Peyer's patch (tissue), 4 donors: ENCODE measurements at places on chromosomes 4 and X. TPM values are rescaled to one million over a fixed set of nuclear protein-coding genes. Genes with fewer than 3 reads are reported as not detected.

DNA sequence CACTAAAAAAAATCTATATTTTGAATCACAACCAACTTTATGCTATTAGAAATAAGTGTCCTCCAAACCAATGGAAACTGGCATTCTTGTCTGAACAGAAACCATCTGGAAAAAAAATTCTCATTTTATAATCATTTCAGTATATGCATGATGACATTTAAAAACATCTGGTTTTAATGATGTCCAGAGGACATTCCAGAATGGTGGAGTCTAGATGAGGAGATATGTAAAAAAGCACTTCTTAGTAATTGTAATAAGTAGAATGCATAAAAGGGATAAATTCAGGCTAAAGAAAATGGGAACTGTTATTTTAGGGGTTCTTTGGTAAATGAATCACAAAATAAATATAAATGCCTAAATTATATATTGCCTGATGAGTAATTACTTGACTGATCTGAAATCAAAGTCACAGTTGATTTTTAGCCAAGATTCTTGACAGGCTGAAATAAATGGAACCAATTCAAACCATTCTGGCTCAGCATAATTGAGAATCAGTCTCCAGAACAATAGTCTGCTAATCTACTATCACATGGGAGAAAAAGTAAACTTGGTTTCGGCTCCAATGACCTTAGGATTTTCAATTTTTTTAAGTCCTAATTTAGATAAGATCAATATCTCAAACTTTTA is 636.6 kb downstream of the FAT4 start:
- no peaks in the 10 kb centered on the region for H3K27me3 ChIP-seq
- H3K36me3 ChIP-seq = no peaks in the 10 kb centered on the region
- H3K4me3 ChIP-seq = no peak overlapping the region

DNA sequence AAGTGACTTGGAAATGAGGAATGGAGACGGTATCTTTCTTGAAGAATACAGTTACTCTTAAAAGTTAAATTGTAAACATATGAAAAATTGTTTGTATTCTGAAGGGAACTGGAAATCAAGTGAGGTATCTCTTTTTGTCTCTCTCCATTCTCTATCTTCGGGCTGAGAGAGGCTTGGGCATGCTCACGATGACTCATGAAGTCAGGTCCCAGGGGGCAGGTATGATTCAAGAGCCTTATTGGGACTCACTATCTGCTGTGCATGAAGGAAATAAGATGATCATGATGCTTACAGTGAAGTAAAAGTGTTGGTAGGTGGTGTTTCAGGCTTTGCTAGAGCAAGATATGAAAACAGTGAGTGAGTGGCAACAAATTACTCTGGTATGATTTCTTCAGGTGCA is 200.4 kb upstream of the PITX2 start:
- no peaks in the 10 kb centered on the region for H3K27me3 ChIP-seq
- H3K4me3 ChIP-seq = no peak overlapping the region
- no peaks in the 10 kb centered on the region for H3K4me1 ChIP-seq
- no peak overlapping the region for H3K27ac ChIP-seq
- no peaks in the 10 kb centered on the region for H3K36me3 ChIP-seq

SSR4 gene
- total RNA-seq = 90.0 TPM

RAB40A gene
- total RNA-seq = not detected

GRCh38 chrX:136237074-136237473 is 14.1 kb downstream of the MAP7D3 start:
- no peaks in the 10 kb centered on the region for H3K4me1 ChIP-seq
- H3K4me3 ChIP-seq = no peak overlapping the region
- no peaks in the 10 kb centered on the region for H3K36me3 ChIP-seq

- no peaks in the 10 kb centered on the region for H3K36me3 ChIP-seq
- H3K27ac ChIP-seq = no peak overlapping the region
- no peak overlapping the region for H3K4me3 ChIP-seq
- no peak for DNase-seq
These were observed 530.1 kb upstream of the SLIT2 start for GRCh38 chr4:19721587-19721986.

- H3K27me3 ChIP-seq = no peaks in the 10 kb centered on the region
- H3K27ac ChIP-seq = no peak overlapping the region
- no peaks in the 10 kb centered on the region for H3K4me1 ChIP-seq
- DNase-seq = no peak
- H3K4me3 ChIP-seq = no peak overlapping the region
- no peaks in the 10 kb centered on the region for H3K36me3 ChIP-seq
These were observed 618.1 kb upstream of the GRIA3 start for GRCh38 chrX:122565952-122566351.

DNA sequence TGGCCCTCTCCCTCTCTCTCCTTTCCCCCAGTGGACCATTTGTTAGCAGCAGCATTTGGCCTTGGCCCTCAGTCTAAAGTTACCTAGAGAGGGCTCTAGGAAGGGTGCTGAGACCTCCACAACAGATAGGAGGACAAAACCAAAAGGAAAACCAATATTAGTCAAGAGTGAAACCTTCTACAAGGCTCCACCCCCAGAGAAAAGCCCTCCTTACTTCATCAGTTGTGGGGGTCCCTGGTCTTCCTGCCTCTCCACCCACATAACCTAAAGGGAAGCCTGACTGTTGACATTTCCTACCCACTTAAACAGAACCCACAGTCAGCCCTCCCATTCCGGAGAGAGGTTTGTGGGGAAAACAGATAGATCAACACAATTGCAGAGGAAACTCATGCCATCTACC is 4.7 kb upstream of the CD40LG start:
- no peaks in the 10 kb centered on the region for H3K36me3 ChIP-seq
- H3K27ac ChIP-seq = no peak overlapping the region
- H3K27me3 ChIP-seq = no peaks in the 10 kb centered on the region
